ENCODE measurements at places on chromosomes 1 and 21.
A peak's percentile ranks its signal among the peaks of the same experiment; 100 is the strongest.

- no peak for DNase-seq
Observed at GRCh38 chr21:45265721-45266517, 21.8 kb downstream of the POFUT2 start.

GRCh38 chr1:68142461-68142860, 89.9 kb downstream of the WLS start:
- DNase-seq = no peak

- peak; percentile 40 for DNase-seq
Observed at GRCh38 chr1:57307392-57308170, 116.3 kb downstream of the DAB1 start.

- DNase-seq = no peak
Observed at GRCh38 chr1:114257554-114257953, 103.9 kb upstream of the SYT6 start.

DNA sequence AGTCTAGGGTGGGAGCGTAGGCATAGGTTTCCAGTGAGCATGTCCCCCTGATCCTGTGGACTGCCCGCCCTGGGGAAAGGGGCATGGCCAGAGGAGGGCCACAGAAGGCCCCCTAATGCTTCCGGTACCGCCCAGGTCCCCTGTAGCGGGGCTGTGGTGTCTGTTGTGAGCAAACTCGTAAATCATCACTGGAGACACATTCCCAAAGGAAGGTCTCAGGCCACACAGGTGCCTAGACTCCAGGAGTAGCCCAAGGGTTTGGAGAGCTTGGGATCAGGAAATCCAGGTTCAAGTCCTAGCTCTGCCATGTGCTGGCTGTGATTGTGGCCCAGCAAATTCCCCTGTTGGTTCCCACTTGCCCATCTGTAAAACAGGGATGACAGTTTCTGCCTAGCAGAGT, 20.2 kb downstream of the NKAIN1 start:
- no peak for DNase-seq

- DNase-seq = no peak
Observed at GRCh38 chr1:162456323-162456722, 41.3 kb upstream of the UHMK1 start.

GRCh38 chr21:35212393-35213127, 163.5 kb upstream of the RUNX1 start:
- no peak for DNase-seq

DNA sequence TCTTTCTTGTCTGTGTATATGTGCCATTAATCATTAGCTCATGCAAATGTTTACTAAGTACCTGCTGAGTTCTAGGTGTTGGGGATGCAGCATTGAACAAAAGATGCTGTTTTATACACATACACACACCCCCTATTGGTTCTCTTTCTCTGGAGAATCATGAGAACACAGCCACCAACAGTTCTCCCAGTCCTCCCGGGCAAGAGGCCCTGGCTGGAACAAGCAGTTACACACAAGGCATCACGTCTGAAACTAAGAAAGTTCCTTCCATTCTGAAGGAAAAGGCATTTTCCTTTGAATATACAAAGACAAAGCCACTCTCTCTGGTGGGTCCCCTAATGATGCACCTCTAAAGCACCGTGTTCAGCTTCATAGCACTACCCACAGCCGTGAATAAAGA, 10.8 kb downstream of the CASP9 start:
- no peak for DNase-seq

DNA sequence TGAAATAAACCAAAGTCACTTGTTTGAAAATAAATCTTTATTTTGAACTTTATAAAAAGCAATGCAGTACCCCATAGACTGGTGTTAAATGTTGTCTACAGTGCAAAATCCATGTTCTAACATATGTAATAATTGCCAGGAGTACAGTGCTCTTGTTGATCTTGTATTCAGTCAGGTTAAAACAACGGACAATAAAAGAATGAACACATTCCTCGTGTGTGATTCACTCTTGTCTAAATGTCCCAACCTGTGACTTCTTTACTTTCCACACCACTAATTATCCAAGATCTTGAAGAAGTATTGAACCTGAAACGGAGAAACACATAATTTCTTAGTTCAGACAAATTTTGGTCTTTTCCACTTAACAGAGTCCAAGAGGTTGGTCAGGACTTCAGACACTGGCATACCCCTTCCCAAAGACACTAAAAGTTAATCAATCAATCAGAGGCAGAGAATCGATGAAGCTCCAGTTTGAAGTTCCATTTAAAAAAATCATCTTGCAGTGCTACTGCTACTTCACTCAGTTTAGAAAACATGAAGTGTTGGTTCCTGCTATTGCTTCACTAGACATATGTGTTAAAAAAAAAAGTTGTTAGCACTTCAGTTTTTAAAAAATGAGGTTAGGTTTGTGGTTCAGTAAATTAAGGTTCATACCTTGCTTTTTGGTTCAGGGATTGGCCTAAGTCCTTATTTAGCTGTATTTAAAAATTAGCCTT, 26.2 kb downstream of the ATP1B1 start:
- no peak for DNase-seq

DNA sequence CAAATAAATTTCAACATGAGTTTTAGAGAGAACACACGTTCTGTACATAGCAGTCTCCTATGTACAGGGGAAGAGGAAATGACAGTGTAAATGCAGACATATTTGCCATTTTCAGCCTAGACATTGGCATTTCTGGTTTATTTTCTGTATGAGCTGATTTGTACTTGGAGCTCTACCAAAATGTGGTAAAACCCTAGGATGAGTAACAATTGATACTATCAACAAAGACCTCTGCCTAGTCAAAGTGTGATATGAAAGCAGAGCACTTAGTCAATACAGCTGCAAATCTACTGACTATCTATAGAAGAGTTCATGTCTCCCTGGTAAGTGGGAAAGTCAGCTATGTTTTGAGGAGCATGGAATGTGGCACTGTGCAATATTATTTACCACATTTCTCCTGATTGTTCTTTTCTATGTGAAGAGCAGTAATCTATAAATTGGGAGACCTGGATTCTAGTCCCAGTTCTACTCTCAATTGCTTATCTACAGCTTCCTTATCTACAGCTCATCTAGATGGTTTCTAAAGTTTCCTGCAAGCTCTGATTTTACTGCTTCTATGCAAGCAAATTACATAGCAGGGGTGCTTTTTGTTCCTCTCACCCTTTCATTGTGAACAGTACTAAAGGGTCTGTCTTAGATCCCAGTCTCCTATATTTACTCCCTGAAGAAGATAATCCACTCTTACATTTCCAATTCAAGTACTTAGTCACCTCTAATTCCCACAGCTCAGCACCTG, 334.2 kb downstream of the NTNG1 start:
- DNase-seq = no peak

DNA sequence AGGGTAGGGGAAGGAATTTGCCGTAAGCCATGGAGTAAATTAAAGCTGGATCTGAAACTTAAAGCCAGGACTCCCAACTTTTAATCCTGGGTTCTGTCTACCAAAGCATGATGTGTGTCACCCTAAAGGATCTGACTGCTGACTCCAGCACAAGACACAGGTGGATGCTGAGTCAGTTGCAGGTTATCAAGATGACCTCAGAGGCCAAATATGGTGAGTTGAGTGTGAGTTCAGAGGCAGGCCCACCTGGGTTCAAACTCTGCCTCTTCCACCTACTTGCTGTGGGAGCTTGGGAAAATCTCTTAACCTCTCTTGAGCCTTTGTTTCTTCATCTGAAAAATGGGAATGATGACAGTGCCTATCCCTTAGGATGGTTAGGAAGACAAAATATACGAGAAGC, 16.7 kb upstream of the LDLRAP1 start:
- no peak for DNase-seq

DNA sequence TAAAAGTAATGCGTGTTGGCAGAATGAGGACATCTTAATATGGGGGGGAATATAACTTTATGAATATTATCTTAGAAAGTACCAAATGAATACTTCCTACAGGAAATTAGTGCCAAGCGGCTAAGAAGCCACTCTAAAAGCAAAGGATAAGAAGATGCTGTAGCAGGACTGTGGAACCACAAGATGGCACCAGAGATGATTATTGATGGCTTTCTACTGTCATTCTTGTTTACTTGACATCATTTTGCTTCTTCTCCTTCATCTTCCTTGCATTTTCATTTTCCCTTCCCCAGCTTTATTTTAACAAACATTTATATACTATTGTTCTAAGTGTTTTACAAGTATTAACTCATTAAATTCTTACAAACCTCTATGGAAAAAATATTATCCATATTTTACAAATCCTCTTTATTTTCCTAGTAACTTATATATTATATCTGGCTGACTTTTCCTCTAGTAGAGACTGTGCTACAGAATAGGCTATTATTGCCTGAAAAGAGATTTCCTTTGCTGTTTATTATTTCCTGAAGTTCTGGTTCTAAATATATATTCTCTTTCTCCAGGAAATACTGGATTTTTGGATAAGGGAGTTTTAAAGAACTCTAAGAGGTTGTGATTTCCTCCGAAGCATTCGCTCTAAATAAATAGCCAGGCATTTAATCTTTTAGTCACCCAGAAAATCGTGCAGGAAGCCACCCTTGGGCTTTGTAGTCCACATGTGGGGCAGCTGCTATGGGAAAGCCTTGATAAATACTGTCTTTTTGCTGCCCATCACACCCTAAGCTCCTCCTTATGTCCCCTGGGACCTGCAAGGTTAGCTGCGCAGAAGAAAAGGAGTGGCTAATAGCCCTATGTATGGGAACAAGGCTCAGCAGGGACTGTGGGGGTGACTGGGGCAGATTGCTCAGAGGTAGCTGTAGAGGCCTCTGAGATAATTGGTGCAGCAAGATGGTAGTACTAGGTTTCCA, 69.8 kb downstream of the TPR start:
- no peak for DNase-seq

DNA sequence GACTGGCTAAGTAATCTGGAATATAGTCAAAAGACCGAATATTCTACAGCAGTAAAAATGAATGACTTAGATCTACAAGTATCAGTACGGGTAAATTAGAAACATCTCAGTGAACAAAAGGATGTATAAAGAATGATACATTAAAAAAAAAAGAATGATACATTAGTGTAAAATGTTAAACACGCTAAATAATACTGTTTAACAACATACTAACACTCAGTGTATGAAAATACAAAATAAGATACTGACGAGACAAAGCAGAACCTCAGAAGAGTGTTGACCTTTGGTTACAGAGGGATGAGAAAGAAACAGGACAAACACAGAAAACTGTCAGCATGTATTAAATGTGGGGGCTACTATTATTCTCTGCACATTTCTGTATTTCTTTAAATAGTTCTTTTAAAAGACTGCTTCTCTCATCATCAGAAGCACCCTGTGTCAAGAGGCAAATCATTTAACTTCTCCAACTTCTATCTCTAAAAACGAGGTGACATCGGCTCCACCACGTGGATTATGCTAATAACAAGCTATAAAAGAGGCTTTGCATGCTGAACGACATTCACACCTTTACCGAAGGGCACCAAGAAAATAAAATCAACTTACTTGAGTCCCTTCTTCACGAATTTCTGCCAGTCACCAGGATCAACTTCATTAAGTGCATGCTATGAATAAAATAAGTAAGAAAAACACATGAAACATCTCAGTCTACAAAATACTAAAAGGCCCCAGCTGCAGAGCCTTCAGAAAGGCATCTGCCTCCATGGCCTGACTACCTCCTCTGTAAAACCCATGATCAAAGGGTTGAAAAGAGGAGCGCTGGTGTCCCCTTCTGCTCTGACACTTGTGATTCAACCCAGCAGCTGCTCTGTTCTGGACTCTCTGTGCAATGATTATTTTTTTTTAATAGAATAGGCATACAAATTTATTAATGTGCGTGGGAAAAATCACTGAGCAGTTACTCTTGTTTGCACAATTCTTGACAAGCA, 42.5 kb downstream of the MRAP start:
- no peak for DNase-seq

DNA sequence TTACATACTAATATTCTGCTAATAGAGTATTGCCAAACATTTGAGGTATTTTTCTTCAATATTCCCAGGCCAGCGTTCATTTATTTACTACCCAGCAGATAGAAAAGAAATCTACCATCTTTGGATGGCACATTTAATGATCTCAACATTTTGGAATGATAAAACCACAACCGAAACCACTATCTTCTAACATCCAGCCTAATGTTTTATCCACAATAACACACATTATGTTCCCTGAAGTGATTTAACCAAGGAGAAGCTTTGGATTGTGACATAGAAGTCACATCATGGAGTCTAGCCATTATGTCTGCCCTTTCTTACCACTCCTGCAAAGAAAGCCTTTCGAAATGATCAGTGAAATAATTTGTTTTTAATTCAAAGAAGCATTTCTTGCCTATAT, 497.1 kb upstream of the PLXNA2 start:
- DNase-seq = no peak

GRCh38 chr21:40841524-40842196, 5.3 kb downstream of the DSCAM start:
- no peak for DNase-seq

- DNase-seq = no peak
Observed at GRCh38 chr1:186715887-186716809, 35.9 kb upstream of the PTGS2 start.

DNA sequence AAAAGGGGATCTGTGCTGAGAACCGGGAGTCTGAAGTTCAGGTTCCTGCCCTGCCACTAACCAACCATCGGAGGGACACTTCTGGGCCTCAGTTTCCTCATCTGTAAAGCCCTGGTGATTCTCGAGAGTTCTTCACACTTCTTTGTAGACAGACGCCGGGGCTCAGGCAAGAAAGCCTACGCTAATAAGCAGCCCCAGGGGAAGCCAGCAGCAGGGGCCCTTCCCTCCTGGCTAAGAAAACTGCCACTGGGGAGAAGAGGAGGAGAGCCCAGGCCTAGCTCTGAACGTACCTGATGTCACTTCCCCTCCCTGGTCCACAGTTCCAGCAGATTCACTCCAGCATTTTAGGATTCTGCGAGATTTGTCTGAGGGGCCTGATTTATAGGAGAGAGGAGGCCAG, 76.0 kb downstream of the CAMK2N1 start:
- DNase-seq = no peak

DNA sequence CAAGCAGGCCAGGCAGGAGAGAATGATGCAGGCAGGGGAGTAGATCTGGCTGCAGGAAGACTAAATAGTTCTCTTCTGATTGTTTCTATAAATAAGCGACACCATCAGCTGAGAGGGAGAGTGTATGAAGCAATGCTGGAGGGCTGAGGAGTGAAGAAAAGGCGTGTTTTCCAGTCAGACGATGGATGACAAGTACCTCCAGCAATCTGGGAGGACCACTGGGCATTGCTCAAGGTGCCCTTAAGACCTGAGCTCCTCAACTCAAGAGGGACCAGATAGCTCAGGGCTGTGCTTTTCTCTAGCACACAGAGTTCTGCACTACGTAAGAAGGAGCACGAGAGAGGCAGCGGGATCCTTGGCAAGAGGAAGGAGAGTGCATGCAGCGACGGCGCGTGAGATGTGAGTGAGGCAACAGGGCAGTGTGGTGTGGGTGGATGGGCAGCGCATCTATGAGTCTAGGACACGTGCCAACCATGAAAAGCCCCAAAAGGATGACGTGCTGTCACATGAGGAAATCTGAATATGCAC, 36.0 kb downstream of the PABPC4 start:
- DNase-seq = no peak

DNA sequence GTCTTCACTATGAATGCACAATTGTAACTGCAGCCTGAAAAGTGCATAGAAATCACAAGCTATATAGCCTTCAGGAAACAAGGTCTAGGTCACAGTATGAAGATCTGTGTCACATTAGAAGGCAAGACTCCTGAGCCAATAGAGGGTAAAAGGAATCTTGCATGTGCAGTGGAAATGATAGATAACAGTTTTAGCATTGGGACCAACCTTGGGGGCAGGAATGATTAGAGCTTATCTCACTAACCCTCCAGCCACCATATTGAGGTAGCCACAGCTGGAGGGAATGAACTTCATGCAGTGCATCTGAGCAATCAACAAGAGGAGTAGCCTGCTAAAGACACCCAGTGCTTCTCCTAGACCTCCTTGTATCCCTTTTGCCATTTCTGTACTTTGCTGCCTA, 390.1 kb downstream of the LTN1 start:
- no peak for DNase-seq
